Activated CD4-positive, alpha-beta memory T cell treated with anti-CD3 and anti-CD28 coated beads, Interleukin-2, amount 10 ng/mL, durations not matched to agents 7 days and 5 days (primary cell): ENCODE measurements at places on chromosomes 3 and 15.

DNA sequence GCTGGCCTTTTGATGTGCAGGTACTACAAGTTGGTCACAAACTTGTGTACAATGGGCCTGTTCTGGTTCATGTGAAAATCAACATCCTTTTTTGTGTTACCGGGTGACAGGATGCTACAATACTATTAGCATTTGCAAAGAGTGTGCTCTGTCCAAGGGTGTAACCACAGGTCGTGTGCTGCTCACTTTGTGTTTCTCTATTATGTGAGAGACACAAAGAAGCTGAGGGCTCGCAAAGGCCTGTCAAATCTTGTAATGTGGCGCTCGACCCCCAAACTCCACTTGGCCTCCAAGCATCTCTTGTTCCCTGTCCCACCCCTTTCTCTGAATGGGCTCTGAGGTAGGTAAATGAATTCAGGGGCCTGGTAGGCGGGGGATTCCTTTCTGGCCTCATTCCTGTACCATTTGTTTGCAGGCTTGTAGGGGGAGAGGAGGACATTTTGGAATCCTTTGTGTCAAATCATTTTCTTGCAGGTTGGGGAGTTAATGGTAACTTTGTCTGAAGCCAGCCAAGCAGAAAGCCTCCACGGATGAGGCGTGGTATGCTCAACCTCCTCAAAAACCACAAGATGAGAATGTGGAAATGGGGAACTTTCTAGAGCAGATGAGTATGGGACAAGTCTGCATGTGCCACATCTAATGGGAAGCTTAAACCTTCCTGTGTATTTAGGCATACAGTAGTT lies 109.1 kb downstream of the OPA1 start:
- no peak for DNase-seq

- no peak for DNase-seq
These were observed 16.4 kb upstream of the ALAS1 start for GRCh38 chr3:52181543-52181942.

DNA sequence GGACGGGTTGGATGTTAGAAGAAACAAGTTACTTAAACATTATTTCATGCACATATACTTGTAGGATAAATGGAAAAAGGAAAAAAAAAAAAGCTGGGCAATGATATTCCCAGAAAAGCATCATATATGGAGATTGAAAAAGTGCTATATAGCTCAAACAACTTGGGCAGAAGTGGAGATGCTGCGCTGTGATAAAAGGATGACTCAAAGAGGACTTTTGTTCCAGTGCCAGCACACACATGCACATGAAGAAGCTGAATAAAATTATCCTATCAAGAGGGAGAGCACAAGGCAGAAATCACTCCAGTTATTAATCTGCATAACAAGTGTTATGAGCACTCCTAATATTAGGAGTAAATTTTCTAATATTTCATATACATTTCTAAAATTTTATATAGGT lies 30.9 kb downstream of the FRMD4B start:
- DNase-seq: no peak

- no peak for DNase-seq
These were observed 399.6 kb upstream of the TBL1XR1 start for GRCh38 chr3:177596816-177597271.
